ENCODE measurements at places on chromosomes 5 and 9.

DNA sequence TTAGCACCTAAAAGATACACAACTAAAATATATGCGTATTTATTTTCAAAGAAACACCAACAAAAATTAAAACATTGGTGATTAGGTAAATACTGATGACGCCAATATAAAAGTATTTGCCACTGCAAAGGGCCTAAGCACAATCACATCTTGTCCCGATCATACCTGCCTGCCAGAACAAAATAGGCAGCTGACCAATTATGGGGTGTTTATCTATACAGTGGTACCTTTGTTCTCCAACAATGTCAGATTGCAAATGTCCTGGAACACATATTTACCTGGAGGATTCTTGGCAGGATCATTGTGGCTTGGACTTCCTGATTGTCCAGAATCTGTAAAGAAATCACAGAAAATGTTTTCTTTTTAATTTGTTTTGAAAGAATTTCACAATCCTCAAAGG lies 134.5 kb downstream of the NFIB start:
- DNase-seq: no peak

DNA sequence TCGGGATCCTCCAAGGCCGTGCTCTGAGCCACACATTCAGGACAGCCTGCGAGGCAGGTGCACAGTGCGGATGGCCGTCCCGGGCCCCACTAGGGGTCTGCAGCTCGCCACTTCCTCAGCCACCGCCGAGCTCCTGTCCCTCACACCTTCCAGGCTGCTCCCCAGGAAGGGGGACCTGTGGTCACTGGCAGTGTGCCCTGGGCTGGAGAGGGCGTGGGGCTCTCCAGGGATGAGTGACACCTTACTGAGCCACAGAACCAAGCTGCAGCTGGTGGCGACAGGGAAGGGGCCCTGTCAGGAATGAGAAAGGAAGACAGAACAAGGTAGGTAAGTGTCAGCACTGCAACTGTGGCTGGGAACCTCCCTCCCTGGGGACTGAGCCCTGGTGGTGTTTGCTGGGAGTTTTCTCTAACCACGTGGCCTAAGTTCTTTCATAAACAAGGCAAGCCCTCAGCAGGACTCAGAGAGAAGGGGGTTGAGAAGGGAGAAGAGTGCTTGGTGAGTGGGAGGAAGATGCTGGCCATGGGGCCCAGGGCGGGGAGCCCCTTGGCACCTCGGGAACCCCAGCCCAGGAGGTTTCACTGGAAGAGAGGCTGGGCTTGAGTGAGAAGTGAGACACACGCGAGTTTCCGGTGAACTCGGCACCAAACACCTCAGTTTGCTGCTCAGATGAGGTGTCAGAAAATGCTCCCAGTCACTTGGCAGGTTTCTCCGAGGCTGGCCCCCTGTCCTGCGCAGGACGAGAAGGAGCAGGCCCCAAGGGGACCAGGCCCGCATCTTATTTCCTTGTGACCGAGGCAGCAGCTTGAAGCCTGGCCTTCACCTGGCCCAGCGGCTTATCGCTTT lies 5.2 kb downstream of the IL13 start:
- DNase-seq: no peak

GRCh38 chr5:164748861-164749260 lies 1243.4 kb downstream of the MAT2B start:
- DNase-seq: no peak

DNA sequence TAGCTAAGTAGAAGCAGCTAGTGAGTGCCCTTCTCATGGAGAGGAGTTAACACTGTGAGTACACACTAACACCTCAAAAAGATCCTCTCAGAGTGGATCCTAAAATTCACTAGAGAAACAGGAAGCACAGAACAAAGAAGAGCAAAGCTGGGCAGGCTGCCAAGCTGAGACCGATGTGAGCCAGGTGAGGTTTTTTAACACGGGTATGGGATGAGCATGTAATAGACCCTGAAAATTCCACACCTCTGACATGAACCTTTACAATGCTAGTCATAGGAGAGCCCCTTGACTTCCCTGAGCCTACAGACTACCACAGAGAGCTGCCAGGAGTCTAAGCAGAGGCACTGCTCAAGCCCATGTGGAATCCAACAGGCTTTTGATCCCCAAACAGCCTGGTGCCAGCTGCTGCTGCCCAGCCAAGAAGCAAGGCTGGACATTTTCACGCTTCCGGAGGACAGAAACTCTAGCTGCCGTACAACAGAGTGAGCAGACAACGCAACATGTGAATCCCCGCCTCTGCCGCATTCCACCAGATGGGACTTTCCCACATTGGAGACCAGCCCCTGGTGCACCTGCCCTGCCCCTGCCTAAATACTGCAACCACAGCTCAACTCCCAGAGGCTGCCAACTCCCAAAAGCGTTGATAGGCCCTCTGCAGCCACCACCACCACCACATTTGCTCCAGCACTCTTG lies 280.8 kb downstream of the CDH10 start:
- no peak for DNase-seq

DNA sequence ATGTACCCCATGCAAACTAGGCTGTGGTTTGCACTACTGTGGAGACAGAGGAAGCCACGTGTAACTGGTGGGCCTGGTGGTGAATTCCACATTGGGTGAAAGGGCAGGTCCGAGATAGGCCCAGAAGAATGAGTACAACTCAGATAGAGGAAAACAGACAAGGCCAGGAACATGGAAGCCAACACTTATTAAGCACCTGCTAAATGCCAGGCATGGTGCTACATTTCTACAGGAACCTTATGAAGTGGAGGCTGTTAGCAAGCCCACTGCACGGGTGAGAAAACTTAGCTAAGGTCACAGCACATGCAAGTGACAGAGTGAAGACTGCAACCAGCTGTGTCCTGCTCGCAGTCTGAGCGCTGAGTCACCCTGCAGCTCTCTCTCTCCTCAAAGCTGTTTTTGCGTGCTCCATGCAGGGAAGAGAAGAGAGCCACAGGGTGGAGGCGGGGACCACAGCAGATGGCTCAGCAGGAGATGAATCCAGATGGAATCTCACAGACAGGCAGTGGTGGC lies 65.5 kb upstream of the SPTLC1 start:
- DNase-seq: no peak

Measured in stimulated activated CD4-positive, alpha-beta T cell treated with anti-CD3 and anti-CD28 coated beads, TNF-alpha, amount 100 ng/mL, for 4 hours (primary cell).